Stimulated activated CD8-positive, alpha-beta memory T cell treated with anti-CD3 and anti-CD28 coated beads, Interleukin-15, amount 100 ng/mL, for 48 hours (primary cell): ENCODE measurements at places on chromosomes 4 and X.

GRCh38 chr4:24897639-24898038, 15.2 kb downstream of the CCDC149 start:
- DNase-seq = no peak

DNA sequence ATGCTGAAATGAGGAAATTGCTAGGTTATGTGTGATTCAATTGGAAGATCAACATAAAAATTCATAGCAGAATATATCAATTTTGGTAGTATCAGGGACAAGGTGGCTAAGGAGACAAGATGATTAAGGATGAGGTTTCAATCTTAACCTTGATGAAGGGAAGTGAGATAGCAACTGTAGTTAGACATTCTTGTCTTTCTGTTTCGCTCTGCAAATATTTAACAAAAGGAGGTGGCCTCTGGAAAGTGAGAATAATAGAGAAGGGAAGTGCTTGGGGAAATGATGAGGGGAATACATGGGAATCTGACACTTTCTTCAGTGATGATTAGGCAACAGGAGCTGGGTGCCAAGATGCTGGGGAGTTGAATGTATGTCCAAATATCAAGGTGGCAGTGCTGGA, 337.1 kb upstream of the PUDP start:
- DNase-seq = no peak

GRCh38 chrX:153685751-153686696, 1.7 kb upstream of the SLC6A8 start:
- DNase-seq = no peak

GRCh38 chr4:65651031-65651430, 19.3 kb downstream of the EPHA5 start:
- no peak for DNase-seq

- no peak for DNase-seq
Observed at GRCh38 chr4:129863206-129863605, 767.3 kb downstream of the C4orf33 start.

DNA sequence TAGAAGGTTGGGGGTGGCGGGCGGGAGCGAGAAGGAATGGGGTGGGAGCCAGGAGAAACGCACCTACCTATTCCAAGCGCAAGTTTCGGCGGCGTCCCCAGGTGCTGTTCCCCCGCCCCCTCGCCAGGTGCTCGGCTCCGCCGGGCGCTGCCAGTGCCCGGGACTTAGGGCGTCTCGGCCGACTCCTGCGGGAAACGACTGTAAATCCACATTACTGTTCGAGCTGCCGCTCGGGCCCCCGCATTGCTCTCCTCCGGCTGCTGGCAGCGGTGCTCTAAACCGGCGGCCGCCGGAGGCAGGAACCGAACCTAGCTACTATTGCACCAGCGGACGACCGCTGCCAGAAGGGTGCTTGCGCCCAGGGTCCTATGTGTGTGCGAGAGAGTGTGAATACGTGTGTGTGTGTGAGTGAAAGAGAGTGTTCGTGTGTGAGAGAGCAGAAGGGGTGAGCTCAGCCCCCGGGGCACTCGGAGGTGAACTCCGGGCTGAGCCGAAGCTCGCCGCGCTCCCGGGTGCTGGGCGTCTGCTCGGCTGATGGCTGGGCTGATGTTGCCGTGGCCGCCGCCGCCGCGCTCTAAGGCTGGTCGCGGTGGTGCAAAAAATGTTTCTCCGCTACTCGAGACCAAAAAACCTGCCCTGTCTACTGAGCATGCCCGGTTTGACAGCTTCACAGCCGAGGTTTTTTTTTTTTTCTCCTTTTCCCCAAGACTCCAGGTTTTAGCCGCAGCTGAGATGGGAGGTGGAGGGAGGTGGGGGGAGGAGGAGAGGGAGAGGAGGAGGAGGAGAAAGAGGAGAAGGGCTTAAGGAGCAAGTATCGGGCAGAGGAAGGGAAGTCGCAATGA, 115.7 kb upstream of the TEX13C start:
- no peak for DNase-seq
